Esophagus mucosa (tissue), 1 donor: ENCODE measurements at places on chromosomes 6 and 20. TPM values are rescaled to one million over a fixed set of nuclear protein-coding genes. Genes with fewer than 3 reads are reported as not detected.

DNA sequence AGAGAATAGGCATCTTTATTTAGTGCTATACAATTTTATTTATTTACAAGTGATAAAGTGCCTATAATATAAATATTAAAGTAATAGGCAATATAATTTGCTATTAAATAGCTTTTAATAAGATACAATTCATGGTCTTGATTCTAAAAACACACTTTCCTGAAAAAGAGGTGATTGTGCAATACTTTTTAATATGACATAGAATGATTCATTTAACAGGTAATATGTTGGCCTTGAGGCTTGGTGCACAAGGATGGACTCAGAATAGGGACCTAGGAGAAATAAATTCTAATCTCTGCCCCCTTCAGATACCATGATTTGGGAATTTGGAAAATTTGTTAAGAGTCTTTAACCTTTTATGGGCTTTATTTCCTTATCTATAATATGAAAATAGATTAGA, 149.9 kb upstream of the FUT9 start:
- ATAC-seq: no peak

- no peak for ATAC-seq
Measured at GRCh38 chr6:12749531-12750379, 33.2 kb downstream of the PHACTR1 start.

DNA sequence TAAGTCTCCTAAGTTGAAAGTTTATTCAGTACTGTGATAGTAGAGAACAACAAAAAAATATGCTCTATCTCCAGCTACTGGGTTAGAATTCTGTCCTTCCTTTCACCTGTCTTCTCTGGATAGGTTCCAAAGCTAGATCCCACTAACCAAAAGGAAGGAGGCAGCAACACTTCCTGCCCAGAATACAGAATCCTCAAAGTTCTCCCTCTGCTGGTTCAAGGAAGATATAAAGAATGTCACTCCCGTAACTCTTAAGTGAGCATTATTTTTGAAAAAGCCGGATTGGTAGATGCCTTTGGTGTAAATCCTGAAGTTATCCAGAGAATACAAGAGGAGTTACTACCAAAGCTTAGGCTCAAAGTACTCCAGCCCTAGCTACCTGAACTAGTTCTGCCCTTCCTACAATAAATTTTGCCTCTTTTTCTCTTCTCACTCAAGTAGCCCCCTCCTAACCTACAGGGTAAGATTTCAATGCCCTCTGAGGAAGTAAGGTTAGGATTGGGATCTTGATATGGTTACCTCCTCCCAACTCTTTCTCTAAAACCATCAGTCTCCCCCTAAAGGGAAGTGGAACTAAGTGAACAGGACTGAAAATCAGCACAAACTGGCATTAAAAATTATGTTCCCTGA, 26.0 kb upstream of the CRIP3 start:
- ATAC-seq: peak; percentile 41

DNA sequence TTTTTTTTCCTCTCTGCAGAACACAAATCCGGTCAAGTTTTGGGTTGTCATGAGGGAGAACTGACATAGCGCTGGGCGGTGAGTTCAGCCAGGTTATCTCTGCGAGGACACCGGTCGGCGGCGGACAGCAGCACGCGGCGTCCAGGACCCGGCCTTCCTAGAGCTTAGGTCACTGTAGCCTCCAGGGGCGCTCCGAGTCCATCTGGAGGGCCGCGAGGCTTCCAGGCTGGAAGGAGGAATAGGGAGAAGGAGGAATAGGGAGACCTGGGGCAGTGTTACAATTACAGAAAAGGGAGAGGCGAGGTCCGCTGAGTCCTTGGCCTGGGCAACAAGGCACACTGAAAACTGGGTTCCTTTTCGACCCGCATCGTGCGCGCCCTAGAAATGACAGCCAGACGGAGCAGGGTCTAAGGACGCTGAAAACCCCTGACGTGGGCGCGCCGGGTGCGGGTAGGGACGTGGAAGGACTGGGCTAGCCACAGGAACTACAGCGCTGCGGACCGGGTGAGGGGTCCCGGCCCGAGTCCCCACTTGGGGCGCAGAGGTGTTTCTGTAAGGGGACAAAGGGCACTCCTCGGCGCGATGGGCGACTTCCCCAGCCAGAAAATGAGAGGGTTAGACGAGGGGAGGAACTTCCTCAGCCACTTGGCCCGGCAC, 536 bp upstream of the FNDC1 start:
- ATAC-seq: no peak

DNA sequence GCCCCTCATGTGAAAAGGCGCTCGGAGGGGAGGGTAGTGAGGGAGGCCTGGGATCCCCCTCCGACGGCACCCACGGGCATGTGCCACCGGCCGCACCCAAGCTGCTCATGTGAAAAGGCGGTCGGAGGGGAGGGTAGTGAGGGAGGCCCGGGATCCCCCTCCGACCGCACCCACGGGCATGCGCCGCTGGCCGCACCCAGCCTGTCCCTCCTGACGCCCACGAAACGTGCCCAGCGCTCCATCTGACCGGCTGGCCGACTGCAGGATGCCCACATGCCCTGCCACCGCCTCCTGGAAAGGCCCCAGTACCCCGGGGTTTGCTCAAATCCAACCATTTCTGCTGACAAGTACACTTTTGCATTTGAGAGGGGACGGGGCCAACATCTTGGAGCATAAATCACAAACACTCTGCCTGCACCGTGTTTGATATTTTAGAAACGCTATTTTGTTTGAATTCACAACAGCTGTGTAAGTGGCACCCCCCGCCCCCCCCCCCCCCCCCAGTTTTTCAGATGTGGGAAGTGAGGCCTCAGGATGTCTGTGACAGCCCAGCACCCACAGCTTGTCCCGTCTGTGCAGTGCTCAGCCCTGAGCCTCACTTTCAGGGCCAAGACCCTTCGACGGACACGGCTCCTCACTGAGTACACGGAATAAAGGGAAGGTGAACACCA, 34.1 kb downstream of the SLC2A4RG start:
- peak; percentile 14 for ATAC-seq

DNA sequence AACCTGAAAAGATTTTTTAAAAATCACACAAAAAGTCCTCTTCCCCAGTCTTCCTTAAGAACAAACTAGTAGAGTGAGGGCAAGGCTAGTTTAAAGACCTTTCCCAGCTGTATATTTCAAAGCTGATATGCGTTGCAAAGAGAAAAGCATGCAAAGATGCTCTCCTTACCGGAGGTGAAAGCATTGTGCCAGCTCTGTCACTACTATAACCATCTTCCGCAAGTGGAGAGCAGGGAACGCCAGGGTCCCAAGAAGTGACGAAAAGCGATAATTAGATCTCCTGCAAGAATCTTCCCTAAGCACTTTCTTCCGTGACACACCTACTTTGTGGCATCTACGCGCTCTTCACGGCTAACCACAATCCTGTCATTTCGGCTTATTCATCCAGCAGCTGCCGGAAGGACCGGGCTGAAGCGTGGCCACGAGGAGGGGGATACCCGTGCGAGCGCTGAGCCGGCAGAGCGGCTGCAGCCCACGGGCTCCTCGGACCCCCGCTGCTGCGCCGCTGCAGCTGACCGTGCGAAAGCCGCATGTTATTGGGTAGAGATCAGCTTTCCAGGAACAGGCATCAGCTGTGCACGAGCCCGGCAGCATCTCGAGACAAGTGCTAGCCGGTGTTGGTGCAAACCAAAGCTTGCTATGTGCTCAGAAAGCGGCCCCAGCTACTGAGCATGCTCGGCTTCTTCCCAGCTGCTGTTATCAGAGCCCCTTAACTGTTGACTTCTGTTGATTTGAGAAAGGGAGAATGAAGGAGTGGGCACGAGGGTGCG, 57.2 kb upstream of the ARHGAP18 start:
- peak; percentile 52 for ATAC-seq

- ATAC-seq: no peak
Measured at GRCh38 chr6:26057899-26058298, 29.3 kb upstream of the HFE start.

DNA sequence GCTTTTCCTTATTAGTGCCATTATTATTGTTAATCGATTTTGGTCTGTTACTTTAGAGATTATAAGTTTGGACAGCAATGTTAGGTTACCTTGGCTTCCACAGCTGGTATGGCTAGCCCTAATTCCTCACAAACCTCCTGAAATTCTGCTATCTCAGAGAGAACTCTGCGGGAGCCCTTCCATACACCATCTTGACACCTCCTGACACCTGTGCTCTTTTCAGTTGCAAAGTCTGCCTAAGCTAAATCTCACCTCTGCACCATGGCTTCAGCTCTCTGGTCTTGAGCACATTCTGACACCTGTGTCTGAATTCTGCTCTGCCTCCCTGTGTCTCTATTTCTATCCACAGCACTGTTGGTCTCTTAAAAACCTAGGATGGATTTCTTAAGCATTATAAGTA, 106.5 kb downstream of the DCDC2 start:
- no peak for ATAC-seq

- ATAC-seq: no peak
Measured at GRCh38 chr20:53881362-53881761, 189.0 kb downstream of the BCAS1 start.

DNA sequence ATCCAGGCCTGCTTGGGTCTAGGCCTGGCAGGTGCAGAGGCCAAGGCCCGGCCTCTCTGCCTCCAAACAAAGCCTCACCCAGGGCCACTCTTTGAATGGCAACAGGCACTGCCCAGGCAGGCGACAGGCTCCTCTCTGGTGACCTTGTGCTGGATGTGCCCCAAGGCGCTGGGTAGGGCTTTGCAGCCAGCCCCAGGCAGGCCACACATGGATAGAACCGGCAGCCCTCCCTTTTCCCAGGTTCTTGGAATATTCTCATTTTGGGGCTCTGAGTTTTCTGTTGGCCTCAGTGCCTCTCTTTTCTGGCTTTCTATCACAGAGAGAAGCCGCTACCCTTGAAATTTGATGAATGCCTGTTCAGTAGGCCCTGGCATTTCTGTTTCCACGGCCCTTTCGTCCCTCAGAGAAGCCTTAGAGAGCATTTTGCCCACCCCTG, 18.9 kb downstream of the PKIG start:
- no peak for ATAC-seq

The FOXS1 gene
- 0.40 TPM for total RNA-seq

The GSTA4 gene
- total RNA-seq: 64.0 TPM

The PBOV1 gene
- not detected for total RNA-seq

The VSX1 gene
- not detected for total RNA-seq
